ENCODE measurements at places on chromosomes 12 and 14. TPM values are rescaled to one million over a fixed set of nuclear protein-coding genes. Genes with fewer than 3 reads are reported as not detected.

- DNase-seq, result no peak
Measured at GRCh38 chr12:48882972-48883304, 17.3 kb upstream of the RND1 start.

- DNase-seq, result no peak
Measured at GRCh38 chr12:12171991-12172511, 94.8 kb downstream of the LRP6 start.

DNA sequence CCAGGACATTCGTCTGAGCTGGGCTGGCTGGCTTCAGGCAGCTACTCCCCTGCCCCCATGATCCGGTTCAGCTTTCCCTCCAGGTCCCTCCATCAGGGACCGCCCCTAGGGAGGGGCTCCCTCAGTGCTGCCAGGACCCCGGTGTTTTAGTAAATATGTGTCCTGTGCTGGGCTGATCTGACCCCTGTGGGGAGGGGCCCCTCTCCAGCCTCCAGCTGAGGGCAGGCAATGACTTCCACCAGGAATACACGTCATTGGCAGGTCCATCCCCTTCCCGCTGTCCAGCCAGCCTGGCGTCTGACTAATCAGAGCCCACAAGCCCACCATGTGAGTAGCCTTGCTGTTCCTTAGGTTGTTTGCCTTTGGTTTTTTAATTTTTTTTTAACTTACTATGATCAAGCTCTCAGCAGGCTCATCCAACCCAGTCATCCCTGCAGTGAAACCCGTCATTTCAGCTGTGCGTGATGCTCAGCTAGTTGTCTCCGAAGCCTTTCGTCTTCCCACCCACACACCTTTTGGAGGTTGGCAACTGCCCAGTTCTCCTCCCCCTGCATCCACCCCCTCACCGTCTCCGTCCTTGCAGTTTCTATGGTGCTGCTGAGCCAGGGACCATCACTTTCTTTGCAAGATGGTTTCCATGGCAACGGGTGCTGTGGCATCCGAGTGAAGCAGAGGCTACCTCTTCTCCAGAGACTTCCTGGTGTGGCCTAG lies 16.0 kb upstream of the SERPINA4 start:
- no peak for DNase-seq

- peak; percentile 23 for DNase-seq
Measured at GRCh38 chr14:104879983-104880565, 15.0 kb downstream of the CEP170B start.

Gene WNT5B
- 10.8 TPM for total RNA-seq

Gene DIO2
- 0.41 TPM for total RNA-seq

Gene CNTN1
- total RNA-seq, result 1.3 TPM
